GM23248 (cell line): ENCODE measurements at places on chromosomes 5 and 9.

- DNase-seq, result no peak
These were observed 23.3 kb downstream of the TRIP13 start for GRCh38 chr5:915946-916345.

- DNase-seq, result no peak
These were observed 206.8 kb downstream of the TMC1 start for GRCh38 chr9:72728031-72728770.

DNA sequence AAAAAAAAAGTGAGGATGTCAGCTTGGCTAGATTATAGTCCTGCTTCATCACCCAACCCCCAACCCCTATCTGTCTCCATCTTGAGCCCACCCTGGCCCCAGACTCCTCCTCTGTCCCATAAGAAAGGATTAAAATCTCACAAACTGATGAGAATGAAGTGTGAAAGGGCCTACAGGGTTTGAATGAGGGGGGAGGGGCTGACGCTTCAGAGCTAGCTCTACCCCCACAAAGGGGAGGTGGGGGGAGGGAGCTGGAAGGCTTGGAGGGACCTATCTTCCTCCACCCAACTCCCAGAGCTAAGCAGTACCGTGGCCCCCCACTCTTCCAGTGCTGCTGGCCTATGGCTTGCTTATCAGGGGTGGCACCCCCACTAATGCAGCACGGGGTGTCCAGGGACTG is 43.7 kb upstream of the HAND1 start:
- DNase-seq, result no peak

GRCh38 chr5:87877495-87877894 is 391.1 kb downstream of the TMEM161B start:
- no peak for DNase-seq

GRCh38 chr9:25742256-25742655 is 64.0 kb upstream of the TUSC1 start:
- no peak for DNase-seq

GRCh38 chr5:168967882-168968620 is 332.9 kb downstream of the SLIT3 start:
- no peak for DNase-seq

- peak; percentile 72 for DNase-seq
These were observed 95.3 kb upstream of the SLC12A2 start for GRCh38 chr5:127988146-127988760.

DNA sequence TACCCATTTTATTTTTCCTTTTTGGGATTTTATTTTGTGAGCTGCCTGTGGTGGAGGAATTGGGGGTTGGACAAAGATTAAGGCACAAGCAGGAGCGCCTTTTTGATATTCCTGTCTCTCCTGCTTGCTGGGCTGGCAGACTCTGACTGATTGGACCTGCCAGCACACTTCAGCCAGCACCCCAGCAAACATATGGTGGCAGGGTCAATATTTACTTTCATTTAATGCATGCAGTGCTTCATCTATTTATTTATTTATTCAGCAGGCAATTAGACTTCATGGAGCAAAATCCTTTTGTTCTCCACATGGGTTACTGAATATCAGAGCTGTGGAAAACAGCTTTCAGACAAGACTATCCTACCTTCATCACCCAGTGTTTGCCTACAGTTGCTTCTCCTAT is 48.4 kb upstream of the EPB41L4A start:
- DNase-seq, result no peak

DNA sequence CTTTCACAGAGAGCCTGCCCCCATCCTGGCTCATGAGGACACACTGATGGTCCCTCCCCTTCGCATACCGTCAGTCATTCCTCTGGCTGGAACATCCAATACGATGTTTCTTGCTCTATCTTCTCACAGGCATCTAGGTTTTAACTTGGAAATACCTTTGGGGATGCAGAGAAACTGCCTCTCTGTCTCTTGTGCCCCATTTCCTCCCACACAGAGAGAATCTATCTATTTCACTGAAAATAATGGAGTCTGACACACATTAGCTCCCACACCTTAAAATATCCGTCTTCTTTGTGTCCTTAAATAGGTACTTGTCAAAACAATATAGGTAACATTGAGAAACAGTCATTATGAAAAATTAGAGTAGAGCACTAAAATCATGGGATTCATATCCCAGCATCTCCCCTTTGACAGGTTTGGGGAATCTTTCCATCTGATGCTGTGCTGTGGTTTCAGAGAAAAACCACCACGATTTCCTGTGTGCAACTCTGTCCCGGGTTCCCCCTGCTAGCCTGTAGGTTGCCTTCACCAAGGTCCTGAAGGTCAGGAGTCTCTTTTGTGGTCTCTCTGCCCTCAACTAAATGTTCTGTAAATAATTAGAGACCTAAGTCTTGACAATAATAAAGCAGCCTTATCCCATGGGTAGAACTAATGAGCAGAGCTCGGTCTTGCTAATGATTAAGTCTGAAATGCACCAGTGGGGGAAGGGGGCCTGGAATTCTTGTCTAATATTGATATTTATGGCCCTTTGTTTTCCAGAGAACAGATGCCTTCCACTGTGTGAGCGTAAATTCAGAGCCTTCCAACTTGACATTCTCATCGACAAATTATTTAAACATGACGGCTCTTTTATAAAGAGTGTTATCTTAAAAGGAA is 371.0 kb downstream of the ICE1 start:
- DNase-seq, result no peak

DNA sequence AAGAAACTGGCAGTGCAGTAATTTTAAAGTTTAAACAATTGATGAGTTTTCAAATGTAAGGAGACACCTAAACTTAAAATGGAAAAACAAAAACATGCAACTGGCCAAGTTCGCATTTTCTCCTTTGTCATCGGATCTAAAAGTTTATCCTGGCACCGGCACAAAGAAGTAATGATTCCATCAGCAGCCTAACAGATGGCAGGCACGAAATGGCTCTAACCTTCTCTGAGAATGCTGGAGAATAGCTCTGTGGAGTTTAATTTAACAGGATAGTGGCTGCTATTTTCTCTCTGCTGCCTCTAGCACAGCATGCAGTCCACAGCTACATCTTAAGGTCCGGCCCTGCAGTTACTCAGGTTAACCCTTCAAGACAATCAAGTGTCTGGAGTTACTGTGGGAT is 82.2 kb downstream of the PRELID2 start:
- peak; percentile 60 for DNase-seq

- DNase-seq, result no peak
These were observed 26.0 kb upstream of the LPAR1 start for GRCh38 chr9:111064160-111064837.

- peak; percentile 90 for DNase-seq
These were observed 111.8 kb downstream of the CARTPT start for GRCh38 chr5:71830681-71831539.

- DNase-seq, result no peak
These were observed 190.3 kb downstream of the MELK start for GRCh38 chr9:36762958-36763357.

- DNase-seq, result no peak
These were observed 1.3 kb upstream of the ACOT12 start for GRCh38 chr5:81395262-81395661.

DNA sequence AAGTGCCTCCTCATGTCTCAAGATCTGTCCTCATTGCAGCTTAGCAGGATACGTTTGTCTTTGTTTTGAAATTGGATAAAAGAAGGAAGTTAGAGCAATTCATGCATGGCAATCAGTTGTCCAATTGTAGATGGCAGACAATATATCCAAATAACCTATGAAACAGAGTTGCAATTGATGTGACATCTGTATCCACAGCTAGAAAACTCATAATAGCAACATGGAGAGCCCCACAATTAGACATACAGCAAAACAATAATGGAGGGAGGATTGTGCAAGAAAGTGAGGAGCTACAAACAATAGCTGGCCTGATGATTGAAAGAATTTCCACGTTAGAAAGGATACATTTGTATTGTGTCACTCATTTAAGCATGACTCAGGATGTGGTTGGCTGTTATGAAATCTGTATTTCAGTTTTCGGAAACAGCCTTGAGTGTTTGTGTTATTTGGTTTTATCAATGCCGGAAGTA is 132.0 kb downstream of the FAM174A start:
- peak; percentile 64 for DNase-seq

DNA sequence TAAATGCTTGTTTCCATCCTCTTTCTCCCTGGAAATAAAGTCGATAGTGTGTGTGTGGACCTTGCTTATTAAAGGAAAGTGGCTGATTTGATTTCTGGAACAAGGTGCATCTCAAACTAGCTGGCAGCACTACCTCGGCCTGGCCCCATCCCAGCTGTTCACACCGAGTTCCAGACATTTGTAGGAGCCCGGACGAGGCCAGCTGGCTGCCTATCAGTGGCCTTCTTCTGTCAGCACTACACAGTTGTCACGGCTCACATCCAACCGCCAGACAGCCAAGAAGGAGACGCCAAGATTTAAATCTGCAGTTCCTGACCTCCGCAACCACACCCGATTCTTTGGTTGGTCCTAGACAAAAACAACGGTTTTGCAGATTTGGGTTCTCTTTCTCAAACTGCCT is 63.6 kb downstream of the PALM2AKAP2 start:
- no peak for DNase-seq

GRCh38 chr9:15498246-15498995 is 12.3 kb downstream of the PSIP1 start:
- no peak for DNase-seq

DNA sequence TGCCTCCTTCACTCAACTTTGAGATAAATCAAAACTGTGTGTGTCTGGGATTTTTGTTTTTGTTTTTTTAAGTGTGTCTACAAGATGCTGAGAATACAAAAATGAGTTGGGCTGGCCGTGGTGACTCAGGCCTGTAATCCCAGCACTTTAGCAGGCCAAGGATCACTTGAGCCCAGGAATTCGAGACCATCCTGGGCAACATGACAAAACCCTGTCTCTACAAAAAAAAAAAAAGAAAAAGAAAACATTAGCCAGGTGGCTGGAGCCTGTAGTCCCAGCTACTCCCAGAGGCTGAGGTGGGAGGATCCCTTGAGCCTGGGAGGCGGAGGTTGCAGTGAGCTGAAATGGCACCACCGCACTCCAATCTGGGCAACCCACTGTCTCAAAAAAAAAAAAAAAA is 21.0 kb downstream of the HNRNPK start:
- peak; percentile 73 for DNase-seq

GRCh38 chr9:16058131-16058549 is 505.3 kb downstream of the CCDC171 start:
- DNase-seq, result peak; percentile 76

GRCh38 chr5:172543484-172544298 is 89.4 kb upstream of the SH3PXD2B start:
- no peak for DNase-seq

DNA sequence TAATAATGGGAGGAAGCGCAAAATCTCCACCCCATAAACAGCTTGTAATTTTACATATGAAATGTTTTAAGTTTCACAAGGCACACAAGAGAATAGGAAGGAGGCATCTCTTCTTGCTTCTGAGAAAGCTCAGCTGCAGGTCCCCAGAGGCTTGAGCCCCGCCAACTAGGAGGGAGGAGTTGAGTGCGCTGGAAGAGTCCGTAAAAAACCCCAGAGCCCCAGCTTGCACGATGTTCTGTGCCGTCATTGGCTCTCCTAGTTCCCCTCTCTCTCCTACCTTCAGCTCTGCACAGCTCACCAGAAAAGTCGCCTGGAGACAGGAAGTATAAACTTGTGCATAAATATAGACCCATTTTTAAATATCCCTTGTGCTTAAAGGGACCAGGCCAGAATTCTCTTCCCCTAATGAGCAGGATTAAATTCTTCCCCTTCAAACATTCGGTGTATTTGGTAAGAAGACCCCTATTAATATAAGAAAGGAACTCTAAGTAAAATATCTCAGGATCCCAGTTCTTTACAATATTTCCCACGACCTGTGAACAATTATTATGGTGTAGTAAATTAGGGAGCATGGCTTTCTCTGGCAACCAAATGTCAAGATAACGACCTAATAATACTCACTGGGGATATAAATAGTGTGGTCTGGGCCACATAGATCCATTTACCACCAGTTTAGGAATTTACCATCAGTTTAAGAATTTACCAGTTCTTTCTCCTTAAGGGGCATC is 13.7 kb downstream of the GLRX start:
- DNase-seq, result peak; percentile 88

GRCh38 chr5:125140220-125140619 is 393.8 kb upstream of the ZNF608 start:
- no peak for DNase-seq

DNA sequence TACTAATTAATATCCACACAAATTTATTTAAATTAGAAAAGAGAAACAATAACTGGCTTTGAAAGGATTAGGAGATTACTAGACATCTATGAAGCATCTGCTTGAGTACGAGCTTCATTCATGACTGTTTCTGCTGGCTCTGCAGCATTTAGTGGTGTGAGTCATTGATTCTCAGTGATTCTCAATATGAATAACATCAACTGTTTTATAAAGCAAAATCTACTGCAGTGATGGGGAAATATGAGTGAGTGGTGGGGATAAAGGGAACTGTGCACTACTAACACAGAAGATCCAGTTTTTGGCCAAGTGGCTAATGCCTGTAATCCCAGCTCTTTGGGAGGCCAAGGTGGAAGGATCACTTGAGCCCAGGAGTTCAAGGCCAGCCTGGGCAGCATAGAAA is 8.4 kb downstream of the FNBP1 start:
- peak; percentile 92 for DNase-seq

GRCh38 chr9:132970324-132971062 is 8.0 kb upstream of the GFI1B start:
- DNase-seq, result no peak

DNA sequence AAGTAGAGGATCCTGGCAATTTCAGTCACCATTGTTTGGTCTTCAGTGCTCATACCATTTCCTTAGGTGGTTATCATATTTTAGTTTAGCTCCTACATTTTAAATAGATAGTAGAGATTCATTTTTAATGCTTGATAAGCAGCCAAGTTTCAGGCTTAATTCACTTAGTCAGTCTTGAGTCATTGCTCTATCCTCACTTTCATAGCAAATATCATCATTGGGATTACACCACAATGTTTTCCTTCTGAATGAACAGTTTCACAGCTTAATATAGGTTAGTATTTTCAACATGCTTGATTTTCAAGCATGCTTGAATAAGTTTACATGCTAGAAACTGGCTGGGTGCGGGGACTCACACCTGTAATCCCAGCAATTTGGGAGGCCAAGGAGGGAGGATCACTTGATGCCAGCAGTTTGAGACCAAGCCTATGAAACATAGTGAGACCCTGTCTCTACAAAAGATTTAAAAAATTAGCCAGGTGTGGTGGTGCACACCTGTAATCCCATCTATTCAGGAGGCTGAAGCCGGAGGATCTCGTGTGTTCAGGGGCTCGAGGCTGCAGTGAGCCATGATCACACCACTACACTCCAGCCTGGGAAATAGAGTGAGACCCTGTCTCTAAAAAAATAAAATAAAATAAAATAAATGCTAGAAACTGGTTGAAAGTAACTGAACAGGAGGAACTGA is 339.9 kb downstream of the ADGRV1 start:
- peak; percentile 62 for DNase-seq

DNA sequence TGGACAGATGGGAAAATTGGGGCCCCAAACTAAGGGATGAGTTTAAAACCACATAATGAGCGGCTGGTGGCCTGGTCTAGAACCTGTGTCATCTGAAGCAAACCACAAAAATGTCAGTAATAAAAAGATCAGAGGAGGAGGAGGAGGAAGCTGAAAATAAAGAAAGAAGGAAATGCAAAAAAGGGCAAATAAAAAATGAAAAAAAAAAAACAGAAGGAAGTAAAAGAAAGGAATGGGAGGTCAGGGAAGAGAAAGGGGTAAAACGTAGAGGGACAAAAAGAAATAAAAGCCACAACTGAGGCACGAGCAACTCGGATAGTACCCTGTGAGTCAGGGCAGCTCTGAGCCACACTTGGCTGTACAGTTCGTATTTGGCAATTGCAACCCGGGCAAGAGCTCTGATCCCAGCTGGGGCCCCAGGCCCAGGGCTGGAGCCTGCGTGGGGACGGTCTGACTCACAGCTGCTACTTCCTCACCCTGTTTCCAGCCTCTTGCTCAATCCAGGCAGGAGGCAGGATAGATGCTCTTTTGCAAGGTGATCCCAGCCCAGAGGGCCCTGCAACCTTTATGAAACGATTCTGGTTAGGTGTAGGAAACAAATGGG is 137.9 kb upstream of the TRIM32 start:
- DNase-seq, result peak; percentile 99
